Esophagus mucosa (tissue), 1 donor: ENCODE measurements at places on chromosomes 1 and 21.

- ATAC-seq, result no peak
Observed at GRCh38 chr1:44663417-44663816, 10.9 kb downstream of the TMEM53 start.

DNA sequence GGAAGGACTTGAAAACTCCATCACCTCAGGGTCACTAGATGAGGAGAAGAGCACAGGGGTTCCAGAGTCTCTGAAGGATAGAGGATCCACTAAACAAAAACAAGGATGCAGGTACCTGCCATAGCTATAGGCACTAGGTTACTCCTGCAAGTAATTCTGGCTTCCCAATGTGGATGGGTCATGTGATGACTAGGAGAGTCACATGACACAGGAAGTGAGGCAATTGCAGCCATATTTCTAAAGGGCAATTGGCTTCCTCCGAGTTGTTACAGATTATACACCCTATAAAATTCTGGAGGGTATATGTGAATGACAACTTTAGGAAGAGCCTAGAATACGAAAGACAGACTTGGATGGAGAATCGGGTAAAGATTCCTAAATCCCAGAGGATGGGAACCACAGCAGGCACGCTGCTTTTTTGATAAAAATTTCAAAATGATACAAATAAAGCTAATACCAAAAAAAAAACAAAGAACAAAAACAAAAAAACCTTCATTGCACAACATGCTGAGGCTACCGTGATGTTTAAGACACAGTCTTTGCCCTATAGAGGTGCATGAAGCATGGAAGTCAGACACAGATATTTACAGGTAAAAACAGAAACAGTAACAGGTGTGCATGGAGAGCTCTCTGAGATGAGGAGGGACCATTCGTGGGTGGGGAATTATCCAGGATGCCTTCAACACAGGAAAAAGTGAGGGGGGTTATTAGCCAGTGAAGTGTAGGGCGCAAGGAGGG lies 10.5 kb downstream of the MTX1 start:
- ATAC-seq, result peak; percentile 24

GRCh38 chr1:41859686-41860085 lies 59.0 kb downstream of the HIVEP3 start:
- ATAC-seq, result no peak

GRCh38 chr1:169105434-169106094 lies 926 bp upstream of the ATP1B1 start:
- peak; percentile 62 for ATAC-seq

DNA sequence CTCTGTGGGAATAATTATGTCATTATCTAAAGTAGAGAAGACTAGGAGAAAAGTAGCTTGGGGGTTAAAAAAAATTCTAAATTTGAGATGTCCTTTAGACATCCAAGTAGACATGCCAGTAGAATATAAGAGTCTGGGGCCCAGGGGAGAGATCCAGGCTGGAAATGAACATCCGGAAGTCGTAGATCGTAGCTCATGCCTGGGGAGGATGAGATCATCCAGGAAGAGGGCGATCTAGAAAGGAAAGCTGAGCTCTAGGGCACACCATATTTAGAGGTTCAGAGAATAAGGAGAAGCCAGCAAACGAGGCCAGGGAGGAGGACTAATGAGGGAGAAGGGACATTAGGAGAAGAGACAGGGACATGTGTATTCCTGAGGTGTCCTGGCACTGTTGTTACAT lies 12.2 kb downstream of the NGF start:
- no peak for ATAC-seq

- ATAC-seq, result no peak
Observed at GRCh38 chr1:172630056-172630818, 28.7 kb upstream of the FASLG start.

DNA sequence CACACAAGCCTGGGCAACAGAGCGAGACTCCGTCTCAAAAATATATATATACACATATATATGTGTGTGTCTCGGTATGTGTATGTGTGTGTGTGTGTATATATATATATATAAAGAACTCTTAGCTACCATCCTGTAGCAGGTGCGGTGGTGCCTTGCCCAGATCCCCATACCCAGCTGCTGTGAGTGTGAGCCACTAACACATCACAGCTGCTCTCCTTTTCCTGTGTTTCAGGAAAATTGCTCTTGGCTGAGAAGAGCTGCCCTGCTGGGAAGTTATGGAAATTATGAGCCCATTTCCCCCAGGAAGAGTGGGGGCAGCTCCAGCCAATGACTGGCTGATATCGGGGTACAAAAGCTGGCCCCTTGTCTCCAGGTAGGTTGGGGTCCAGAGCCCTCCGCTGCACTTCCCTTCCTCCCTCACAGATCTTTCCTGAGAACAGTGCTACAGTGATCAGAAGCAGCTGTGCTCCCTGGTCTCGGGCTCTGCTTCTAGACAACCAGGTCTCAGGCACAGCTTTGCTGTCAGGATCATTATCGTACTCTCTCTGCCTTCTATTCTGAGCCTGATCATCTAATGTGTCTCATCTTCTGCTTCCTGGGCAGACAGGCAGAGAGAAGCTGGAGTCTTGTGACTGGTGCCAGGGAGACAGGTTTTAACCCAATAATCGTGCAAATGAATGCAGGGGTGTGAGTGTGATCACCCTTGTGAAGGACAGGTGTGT lies 109.6 kb upstream of the ZNF678 start:
- no peak for ATAC-seq

DNA sequence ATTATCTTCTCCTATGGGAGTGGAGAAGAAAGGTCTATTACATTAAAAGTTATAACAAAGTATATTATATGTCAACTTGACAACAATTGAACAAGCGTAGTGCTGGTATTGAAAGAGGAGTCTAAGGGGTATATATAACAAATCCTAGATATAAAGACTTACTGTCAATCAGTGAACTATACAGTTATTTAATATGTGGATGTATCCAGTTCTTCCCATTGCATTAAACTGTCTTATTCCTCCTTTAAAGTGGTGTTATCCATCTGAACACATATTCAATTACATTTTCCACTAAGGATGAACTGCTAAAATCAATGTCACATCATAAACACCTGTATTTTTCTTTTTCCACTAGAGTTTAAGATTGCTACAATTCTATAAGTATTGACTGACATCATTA lies 438.8 kb downstream of the DPYD start:
- no peak for ATAC-seq

GRCh38 chr1:108569097-108569728 lies 9.3 kb downstream of the EEIG2 start:
- ATAC-seq, result peak; percentile 29

GRCh38 chr21:24832961-24833360 lies 774.3 kb downstream of the MRPL39 start:
- no peak for ATAC-seq

- peak; percentile 89 for ATAC-seq
Observed at GRCh38 chr1:39901714-39902459, at the start of gene MYCL. TSS of gene MYCL (minus strand) at chr1:39901917. CDS start at chr1:39901434, 483 bp downstream.

- peak; percentile 82 for ATAC-seq
Observed at GRCh38 chr21:37463083-37463801, 96.7 kb downstream of the DYRK1A start.

DNA sequence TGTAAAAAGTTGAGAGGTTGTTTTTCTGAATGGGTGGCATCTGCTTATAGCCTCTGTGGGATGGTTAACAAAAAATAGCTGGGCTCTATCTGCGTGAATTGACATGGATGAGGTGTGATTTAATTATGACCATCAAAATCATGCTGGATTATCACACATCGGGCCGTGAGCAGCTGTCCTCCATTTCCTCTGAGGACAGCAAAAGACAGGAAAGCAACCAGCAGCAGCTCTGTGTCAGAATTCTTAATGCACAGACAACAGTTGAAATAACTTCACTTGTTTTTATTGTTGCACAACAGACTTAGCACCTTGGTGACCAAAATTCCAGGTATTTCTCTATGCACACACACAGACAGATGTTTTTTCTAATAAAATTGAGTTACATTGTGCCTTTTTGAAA lies 54.5 kb upstream of the LAPTM5 start:
- no peak for ATAC-seq

GRCh38 chr1:67393240-67393639 lies 37.0 kb downstream of the SERBP1 start:
- peak; percentile 52 for ATAC-seq

GRCh38 chr1:24720152-24720551 lies 25.1 kb upstream of the CLIC4 start:
- peak; percentile 69 for ATAC-seq

- peak; percentile 88 for ATAC-seq
Observed at GRCh38 chr1:181117648-181118449, 29.3 kb downstream of the IER5 start.

- ATAC-seq, result peak; percentile 20
Observed at GRCh38 chr1:59502009-59502691, 205.3 kb downstream of the FGGY start.

DNA sequence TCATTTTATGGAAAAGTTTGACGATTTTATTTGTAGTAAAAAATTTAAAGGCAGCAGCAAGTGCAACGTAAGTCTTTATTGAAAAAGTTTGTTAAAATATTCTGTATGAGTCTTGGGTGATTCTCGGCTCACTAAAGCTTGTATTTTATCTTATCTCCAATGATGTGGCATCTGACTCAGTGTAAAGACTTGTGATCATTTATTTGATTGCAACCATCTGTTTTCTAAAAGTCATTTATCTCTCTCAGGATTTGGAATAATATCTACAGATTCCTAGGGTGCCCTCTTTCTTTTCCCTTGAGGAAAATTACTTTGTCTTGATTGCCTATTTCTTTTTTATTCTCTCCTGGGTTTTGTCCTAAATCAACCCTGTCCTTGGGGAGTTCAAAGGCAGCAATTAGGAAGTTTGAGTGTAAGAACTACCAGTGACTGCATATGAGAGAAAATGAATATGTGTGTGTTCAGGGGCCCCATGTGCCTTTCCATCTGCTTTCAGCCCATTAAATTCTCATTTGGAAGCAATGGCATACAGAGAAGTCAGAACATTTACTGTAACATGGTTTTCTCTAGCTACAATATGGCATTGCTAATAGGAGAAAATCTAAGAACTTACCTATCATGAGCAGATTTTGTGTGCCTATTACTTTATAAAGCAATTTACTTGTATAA lies 575.0 kb upstream of the CHRM3 start:
- no peak for ATAC-seq

- peak; percentile 37 for ATAC-seq
Observed at GRCh38 chr1:28111157-28111556, 22.7 kb upstream of the EYA3 start.

GRCh38 chr1:179029321-179029759 lies 3.6 kb downstream of the FAM20B start:
- ATAC-seq, result no peak

GRCh38 chr1:19456968-19457441 lies 28.3 kb downstream of the CAPZB start:
- no peak for ATAC-seq

DNA sequence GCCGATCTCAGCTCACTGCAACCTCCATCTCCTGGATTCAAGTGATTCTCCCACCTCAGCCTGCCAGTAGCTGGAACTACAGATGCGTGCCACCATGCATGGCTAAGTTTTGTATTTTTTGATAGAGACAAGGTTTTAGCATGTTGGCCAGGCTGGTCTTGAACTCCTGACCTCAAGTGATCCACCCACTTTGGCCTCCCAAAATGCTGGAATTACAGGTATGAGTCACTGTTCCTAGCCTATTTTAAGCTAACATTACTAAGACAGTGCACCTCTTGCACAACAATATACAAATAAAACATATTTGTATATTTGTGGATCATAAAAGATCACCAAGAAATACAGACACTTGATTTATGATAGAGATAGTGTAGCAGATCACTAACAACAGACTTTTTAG lies 139.1 kb downstream of the DUSP10 start:
- ATAC-seq, result no peak
